ENCODE measurements at places on chromosomes 5 and 9. TPM values are rescaled to one million over a fixed set of nuclear protein-coding genes. Genes with fewer than 3 reads are reported as not detected.
A peak's percentile ranks its signal among the peaks of the same experiment; 100 is the strongest.

DNA sequence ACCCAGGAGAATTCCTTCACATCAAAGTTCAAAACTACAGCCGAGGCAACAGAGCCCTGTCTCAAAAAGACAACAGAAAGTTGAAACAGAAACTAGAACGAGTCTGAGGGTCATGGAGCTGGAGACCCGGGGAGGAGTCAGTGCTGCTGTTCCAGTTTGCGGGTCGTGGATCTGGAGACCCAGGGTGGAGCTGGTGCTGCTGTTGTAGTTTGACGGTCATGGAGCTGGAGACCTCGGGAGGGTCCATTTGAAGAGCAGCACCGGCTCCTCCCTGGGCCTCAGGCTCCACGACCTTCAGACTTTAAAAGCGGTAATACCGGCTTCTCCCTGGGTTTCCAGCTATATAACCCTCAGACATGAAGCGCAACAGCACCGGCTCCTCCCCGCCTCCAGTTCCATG lies 13.0 kb upstream of the LCN15 start:
- H3K27me3 ChIP-seq, result no peaks in the 10 kb centered on the region
- no peak overlapping the region for H3K4me3 ChIP-seq
- no peak overlapping the region for H3K27ac ChIP-seq
- peaks cover 7% of the 10 kb centered on the region for H3K36me3 ChIP-seq
- no peaks in the 10 kb centered on the region for H3K4me1 ChIP-seq

DNA sequence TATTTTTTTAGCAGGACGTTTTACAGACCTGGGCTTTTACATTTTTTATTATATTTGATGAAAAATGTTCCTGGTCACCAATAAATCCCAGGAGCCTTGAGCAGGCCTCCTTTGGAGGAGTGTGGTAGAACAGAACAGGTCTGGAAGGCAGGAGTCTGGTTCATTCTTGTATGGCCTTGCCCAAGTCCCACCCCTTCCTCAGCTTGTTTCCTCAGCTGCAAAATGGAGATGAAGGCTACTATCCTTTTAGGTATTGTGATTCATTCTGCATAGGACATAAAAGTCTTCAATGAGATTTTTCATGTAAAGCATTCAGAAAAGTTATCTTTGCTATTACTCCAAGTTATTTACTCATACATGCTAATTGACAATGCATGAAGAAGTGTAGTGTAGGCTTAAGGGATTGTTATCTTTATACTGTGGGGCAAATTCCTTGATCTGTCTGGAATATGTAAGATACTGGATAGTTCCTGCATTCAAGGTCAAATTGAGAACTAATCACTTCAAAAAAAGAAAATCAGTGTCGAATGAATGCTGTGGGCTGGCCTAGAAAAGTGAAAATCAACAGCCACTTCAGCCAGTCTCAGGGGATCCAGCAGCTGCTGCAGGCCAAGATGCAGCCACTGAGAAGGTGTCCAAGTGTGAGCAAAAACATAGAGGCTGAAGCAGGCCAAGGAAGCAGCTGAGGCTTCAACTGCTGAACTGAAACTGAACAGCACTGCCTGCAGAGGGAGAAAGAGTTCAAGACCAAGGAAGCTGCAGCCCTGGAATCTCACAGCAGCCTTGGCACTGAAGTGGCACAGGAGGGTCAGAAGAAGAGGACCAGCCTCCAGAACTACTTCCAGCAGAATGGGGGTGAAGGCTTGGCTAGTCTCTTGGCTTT lies 15.5 kb upstream of the SLC36A3 start:
- peak; percentile 43 for DNase-seq
- H3K27me3 ChIP-seq, result no peaks in the 10 kb centered on the region
- H3K36me3 ChIP-seq, result no peaks in the 10 kb centered on the region
- no peak overlapping the region for H3K4me3 ChIP-seq

GRCh38 chr9:85009251-85009650 lies 339.7 kb downstream of the NTRK2 start:
- no peak for DNase-seq
- H3K4me1 ChIP-seq, result no peaks in the 10 kb centered on the region
- H3K4me3 ChIP-seq, result no peak overlapping the region
- no peak overlapping the region for H3K27ac ChIP-seq
- H3K27me3 ChIP-seq, result no peaks in the 10 kb centered on the region

DNA sequence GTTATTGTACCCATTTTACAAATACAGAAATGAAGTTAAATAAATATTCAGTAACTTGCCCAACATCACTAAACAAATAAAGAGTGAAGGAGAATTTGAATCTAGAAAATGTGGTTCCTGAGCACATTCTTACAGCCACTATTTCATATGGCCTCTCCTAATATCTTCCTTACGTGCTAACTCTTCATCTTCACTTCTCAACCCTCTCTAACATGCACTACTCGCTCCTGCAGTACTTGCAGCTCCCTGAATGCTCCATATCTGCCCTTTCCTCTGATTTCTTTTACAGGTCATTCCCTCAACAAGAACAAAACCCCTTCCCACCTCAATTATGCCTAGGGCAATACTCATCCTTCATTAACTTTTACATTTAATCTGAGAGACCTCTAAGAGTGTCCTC lies 711.5 kb downstream of the CETN3 start:
- H3K27me3 ChIP-seq, result no peaks in the 10 kb centered on the region
- no peaks in the 10 kb centered on the region for H3K4me1 ChIP-seq
- H3K27ac ChIP-seq, result no peak overlapping the region

- peaks cover 6% of the 10 kb centered on the region for H3K4me1 ChIP-seq
- peak; percentile 68 for DNase-seq
- no peak overlapping the region for H3K4me3 ChIP-seq
Measured at GRCh38 chr5:127313847-127314473, 23.4 kb downstream of the MEGF10 start.

GRCh38 chr5:168654211-168654721 lies 75.1 kb upstream of the PANK3 start:
- no peak for DNase-seq
- no peak overlapping the region for H3K4me3 ChIP-seq
- no peak overlapping the region for H3K27ac ChIP-seq
- no peaks in the 10 kb centered on the region for H3K27me3 ChIP-seq
- no peaks in the 10 kb centered on the region for H3K4me1 ChIP-seq

Gene CDKN2B-AS1
- not detected for total RNA-seq

DNA sequence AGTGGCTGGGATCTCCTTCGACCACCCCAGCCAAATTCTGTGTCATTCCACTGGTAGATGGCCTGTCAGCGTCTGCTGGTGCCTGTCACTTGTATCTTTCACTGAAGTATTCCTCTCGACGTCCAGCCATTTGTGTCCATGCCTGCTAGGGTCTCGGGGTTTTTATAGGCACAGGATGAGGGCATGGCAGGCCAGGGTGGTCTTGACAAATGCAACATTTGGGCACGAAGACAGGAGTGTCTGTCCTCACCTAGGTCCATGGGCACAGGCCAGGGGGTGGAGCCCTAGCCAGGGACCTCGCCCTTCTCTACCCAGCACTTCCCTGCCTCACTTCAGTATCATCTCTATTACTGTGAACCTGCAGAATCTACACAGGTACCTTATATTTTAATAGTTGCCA lies 2223.9 kb upstream of the ACO1 start:
- no peak for DNase-seq
- H3K27me3 ChIP-seq, result no peaks in the 10 kb centered on the region
- no peak overlapping the region for H3K4me3 ChIP-seq
